ENCODE measurements at places on chromosomes 7 and 10. TPM values are rescaled to one million over a fixed set of nuclear protein-coding genes. Genes with fewer than 3 reads are reported as not detected.

- H3K36me3 ChIP-seq, result peaks cover 93% of the 10 kb centered on the region
- no peak overlapping the region for H3K4me3 ChIP-seq
- no peak overlapping the region for H3K27ac ChIP-seq
- no peak for DNase-seq
Observed at GRCh38 chr10:80170026-80170425, 35.3 kb downstream of the ANXA11 start.

DNA sequence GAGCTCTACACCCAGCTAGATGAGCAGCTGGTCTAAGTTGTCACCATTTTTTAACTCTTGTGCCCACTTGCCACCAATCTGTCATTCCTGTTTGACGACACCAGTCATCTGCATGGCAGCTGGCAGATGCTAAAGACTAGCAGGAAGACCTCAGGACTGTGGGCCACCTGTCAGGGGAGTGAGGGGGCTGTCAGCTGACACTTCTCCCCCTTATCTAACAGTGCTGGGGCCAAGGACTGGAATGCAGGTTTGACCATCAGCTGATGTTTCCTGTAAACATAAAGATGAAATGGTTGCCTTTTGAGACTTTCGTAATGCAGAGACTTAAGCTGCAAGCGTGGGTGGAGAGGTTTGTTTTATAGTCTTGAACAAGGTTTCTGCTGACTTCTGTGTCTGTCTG lies 93.5 kb downstream of the WNT2 start:
- no peak overlapping the region for H3K27ac ChIP-seq
- no peak overlapping the region for H3K4me3 ChIP-seq
- H3K27me3 ChIP-seq, result no peaks in the 10 kb centered on the region
- no peaks in the 10 kb centered on the region for H3K36me3 ChIP-seq
- no peaks in the 10 kb centered on the region for H3K4me1 ChIP-seq

- peaks cover under 1% of the 10 kb centered on the region for H3K4me1 ChIP-seq
- no peak overlapping the region for H3K4me3 ChIP-seq
- H3K36me3 ChIP-seq, result no peaks in the 10 kb centered on the region
- peaks cover 10% of the 10 kb centered on the region for H3K27me3 ChIP-seq
- no peak for DNase-seq
Observed at GRCh38 chr10:122468926-122469781, 7.8 kb downstream of the HTRA1 start.

Gene GLI3
- total RNA-seq, result 0.36 TPM

- no peak overlapping the region for H3K27ac ChIP-seq
- no peak for DNase-seq
- H3K4me1 ChIP-seq, result no peaks in the 10 kb centered on the region
- H3K36me3 ChIP-seq, result no peaks in the 10 kb centered on the region
- peaks cover 4% of the 10 kb centered on the region for H3K27me3 ChIP-seq
Observed at GRCh38 chr7:155928583-155928982, 116.3 kb upstream of the SHH start.

Gene FFAR4
- total RNA-seq, result not detected

DNA sequence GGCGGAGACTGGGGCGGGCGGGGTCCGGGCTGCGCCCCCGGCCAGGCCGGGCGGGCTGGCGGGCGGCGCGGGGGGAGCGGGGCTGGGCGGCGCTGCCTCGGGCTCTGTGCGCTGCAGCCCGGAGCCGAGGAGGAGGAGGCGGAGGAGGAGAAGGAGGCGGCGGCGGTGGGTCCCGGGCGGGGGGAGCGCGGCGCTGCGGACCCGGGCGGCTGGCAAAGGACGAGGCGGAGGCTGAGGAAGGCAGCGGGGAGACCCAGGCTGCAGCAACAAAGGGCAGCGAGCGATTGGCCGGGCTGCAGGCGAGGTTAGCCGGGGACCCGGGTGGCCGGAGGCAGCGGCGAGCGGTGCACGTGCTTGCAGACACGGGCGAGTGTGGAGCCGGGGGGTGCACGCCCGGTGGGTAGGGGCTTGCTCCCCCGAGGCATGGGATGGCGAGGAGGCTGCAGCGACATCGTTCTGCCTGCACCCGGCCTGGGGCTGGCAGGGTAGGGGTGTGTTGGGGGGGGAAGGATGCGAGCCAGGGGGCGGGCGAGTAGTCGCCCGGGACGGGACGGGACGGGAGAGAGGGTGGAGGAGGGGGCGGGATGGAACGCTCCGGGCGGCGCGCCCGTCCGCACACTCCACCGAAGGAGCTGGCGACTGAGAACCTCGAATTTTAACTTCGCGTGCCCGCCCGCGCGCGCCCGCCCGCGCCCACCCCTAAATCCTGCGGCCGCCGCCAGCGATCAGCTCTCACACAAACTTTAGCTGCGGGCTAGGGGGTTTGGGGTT lies 844 bp upstream of the KAT6B start:
- peak overlapping the region; percentile 85 for H3K4me3 ChIP-seq
- peak overlapping the region; percentile 79 for H3K27ac ChIP-seq
- H3K27me3 ChIP-seq, result no peaks in the 10 kb centered on the region
- peaks cover 40% of the 10 kb centered on the region for H3K4me1 ChIP-seq
- H3K36me3 ChIP-seq, result no peaks in the 10 kb centered on the region

Gene TYSND1
- total RNA-seq, result 13.0 TPM

Gene GARIN1A
- total RNA-seq, result 0.71 TPM

- H3K27me3 ChIP-seq, result peaks cover 4% of the 10 kb centered on the region
- no peak overlapping the region for H3K4me3 ChIP-seq
- no peaks in the 10 kb centered on the region for H3K4me1 ChIP-seq
Observed at GRCh38 chr7:141300816-141301215, 227.0 kb downstream of the TMEM178B start.

Gene BAIAP2L1
- total RNA-seq, result 0.61 TPM

Gene TASOR2
- 51.0 TPM for total RNA-seq

DNA sequence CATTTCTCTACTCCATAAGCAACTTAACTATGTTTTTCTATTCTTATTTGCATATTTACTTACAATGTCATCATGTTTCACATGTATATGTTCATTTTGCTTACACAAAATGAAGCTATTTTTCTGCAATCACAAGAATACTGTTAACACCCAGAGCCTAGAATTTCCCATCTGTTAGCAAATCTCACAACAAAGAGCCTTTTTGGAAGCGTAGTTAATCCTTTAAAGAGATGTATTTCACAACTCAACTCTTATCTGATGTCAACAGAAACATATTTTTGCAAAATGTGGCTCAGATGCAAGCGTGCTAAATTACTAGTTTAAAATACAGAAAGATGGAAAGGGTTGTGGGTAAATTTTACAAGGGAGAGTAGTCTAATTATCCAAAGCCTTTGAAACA lies 110.6 kb upstream of the COL1A2 start:
- no peak for DNase-seq
- H3K4me3 ChIP-seq, result no peak overlapping the region
- no peak overlapping the region for H3K27ac ChIP-seq
- H3K27me3 ChIP-seq, result peaks cover 7% of the 10 kb centered on the region
- no peaks in the 10 kb centered on the region for H3K36me3 ChIP-seq
- H3K4me1 ChIP-seq, result no peaks in the 10 kb centered on the region

DNA sequence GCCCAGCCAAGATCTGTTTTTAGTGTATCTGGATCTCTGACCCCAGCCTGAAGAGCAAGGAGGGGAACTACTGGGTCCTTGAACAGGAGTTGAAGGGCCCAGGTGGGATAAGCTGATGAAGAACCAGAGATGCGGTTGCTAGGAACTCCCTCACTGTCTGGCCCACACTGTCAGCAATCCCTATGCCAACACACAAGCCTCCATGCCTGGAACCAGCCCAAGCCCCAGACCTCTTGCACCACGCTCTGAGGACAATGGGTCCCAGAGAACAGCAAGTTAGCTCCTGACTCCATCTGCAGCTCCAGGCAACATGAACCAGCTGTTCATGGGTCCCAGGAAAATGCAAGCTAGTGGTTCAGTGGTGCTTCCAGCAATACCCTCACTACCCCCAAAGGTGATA lies 2.4 kb downstream of the NAT16 start:
- no peak overlapping the region for H3K27ac ChIP-seq
- DNase-seq, result no peak
- H3K4me3 ChIP-seq, result no peak overlapping the region
- H3K4me1 ChIP-seq, result peaks cover 42% of the 10 kb centered on the region

GRCh38 chr10:84298057-84298456 lies 30.3 kb upstream of the CCSER2 start:
- H3K4me3 ChIP-seq, result no peak overlapping the region
- H3K27me3 ChIP-seq, result no peaks in the 10 kb centered on the region
- DNase-seq, result no peak
- H3K27ac ChIP-seq, result no peak overlapping the region

- H3K27ac ChIP-seq, result no peak overlapping the region
- no peaks in the 10 kb centered on the region for H3K36me3 ChIP-seq
Observed at GRCh38 chr7:129494041-129494440, 8.3 kb upstream of the SMKR1 start.

DNA sequence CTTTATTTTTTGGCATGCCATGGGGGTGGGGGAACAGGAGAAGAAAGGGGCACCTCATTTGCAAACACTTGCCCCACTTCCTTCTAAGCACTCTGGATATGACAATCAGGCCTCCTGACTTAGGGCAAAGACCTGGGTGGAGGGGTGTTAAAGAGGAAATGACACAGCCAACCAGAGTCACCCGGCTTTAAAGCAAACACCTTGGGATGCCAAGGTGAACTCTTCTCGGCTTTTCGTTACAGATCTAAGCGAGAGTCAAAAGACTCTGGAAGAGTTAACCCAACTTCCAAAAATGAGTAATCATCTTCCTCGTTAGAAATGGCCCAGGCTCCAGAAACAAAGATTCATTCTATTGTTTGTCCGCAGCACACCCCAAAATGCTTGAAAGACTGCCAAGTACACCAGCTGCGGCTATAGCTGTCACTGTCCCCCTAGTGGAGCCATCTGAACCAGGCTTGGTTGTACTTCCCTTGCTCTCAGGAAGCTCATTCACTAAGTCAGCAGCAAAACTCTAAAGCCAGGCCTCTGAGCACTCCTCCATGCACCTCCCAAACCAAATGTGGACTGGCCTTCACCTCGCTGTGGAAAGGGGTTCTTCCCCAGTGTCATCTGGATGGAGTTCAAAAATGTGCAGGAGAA lies 24.8 kb downstream of the FAM53B start:
- no peaks in the 10 kb centered on the region for H3K27me3 ChIP-seq
- peak overlapping the region; percentile 95 for H3K27ac ChIP-seq
- peak overlapping the region; percentile 29 for H3K4me3 ChIP-seq
- peaks cover 5% of the 10 kb centered on the region for H3K36me3 ChIP-seq
- H3K4me1 ChIP-seq, result peaks cover 98% of the 10 kb centered on the region
- DNase-seq, result peak; percentile 90

DNA sequence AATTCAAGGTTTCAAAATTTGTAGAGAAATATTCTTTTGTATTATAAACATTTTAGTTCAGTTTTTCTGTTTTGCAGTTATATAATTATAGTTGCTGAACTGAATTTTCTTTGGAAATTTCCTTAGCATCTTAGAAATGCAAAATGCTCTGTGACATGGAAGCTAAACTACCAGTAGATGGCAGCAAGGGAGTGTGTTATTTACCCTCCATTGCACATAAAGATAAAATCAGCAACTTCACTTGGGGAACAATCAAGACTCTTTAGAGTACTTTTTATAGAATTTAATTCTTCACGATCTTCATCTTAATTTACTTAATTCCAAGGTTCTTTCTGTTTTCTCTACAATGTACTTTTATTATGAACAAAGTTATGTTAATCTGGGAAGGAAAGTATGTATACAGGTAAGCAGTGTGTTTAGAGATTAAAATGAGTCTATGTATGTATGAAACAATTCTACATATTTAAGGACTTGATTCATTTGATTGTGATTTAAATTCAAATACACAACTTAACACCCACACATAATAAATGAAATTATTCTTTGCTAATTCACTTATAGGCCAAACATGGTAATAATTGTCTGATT lies 404.2 kb downstream of the THSD7A start:
- H3K4me3 ChIP-seq, result no peak overlapping the region
- DNase-seq, result no peak
- no peak overlapping the region for H3K27ac ChIP-seq
- no peaks in the 10 kb centered on the region for H3K4me1 ChIP-seq

DNA sequence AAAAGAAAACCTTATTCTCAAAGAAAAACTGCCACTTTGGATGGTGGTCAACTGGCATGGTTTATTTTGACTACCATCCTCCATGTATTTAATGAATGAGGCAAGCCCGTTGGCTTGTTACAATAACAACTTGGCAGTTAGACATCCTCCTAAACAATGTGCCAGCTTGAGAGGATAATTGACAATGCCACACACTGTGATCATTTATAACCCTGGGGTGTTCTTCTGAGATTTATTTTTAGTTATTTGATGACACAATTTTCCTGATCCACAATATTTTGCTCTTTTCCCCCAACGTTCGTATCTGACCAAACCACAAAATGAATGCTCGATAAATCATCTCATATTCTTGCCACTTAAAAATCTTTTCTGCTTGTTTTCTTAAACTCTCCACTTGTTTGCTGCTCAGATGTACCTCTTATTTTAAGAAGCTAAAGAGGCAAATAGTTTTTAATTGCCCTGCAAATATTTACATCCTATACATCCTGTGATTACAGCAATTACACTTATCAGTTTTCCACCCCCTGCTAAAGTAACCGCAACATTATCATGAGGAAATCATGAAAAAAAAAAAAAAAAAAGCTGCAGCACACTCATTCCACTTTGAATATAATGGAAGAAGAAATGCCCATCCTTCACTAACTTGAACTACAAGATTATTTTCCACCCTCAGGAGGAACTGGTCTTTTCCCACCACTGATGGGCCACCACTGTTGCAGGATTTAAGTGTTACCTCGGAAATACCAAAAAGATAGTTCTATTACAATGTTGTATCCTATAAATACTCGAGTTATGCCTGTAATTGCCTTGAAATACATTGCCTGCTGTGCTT lies 119.9 kb downstream of the MBL2 start:
- no peaks in the 10 kb centered on the region for H3K27me3 ChIP-seq
- H3K4me3 ChIP-seq, result no peak overlapping the region
- H3K36me3 ChIP-seq, result no peaks in the 10 kb centered on the region
- H3K27ac ChIP-seq, result no peak overlapping the region
- no peaks in the 10 kb centered on the region for H3K4me1 ChIP-seq

Gene CYP3A4
- not detected for total RNA-seq

GRCh38 chr7:92641921-92642511 lies 51.8 kb upstream of the FAM133B start:
- H3K4me1 ChIP-seq, result peaks cover 28% of the 10 kb centered on the region
- H3K27me3 ChIP-seq, result no peaks in the 10 kb centered on the region
- H3K4me3 ChIP-seq, result no peak overlapping the region

Gene LIPK
- total RNA-seq, result not detected

DNA sequence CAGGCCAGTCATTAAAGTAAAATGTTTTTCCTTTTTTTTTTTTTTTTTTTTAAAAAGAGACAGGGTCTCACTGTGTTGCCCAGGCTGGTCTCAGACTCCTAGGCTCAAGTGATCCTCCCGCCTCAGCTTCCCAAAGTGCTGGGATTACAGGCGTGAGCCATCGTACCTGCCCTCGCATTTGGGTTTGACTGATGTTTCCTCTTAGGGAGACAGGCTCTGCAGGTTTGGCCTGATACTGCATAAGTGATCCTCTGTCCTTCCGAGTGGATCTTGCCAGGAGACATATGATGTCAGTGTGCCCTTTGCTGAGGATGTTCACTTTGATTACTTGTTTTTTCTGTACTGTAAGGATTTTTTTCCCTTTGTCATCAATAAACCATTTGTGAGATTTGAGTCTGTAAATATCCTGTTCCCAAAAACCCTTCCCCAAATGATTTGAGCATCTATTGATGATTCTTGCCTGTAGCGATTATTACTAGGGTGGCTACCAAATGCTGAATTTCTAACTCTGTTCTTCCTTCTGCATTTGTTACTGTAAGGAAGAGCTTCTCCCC lies 19.7 kb downstream of the LIMK1 start:
- no peak overlapping the region for H3K27ac ChIP-seq
- DNase-seq, result no peak
- H3K4me1 ChIP-seq, result no peaks in the 10 kb centered on the region
